ENCODE measurements at places on chromosomes 6 and 20. TPM values are rescaled to one million over a fixed set of nuclear protein-coding genes. Genes with fewer than 3 reads are reported as not detected.

DNA sequence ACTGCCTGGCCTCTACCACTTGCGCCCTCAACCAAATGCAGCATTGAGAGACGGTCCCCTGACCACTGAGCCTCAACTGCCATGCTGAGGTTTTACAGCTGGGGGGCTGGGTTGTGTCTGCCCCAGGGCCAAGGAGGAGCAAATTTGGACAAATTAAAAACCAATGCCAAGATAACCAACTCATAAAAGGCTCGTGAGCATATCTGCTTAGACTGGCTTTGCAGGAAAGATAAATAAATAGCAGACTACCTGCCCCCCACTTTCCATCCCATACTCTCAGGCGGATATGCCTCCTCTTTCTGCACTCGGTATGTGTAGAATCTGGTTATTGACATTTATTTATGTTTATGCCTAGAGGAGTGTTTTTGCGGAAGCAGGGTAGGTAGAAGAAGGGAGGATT lies 76.8 kb downstream of the ZDHHC14 start:
- peaks cover 4% of the 10 kb centered on the region for H3K4me1 ChIP-seq
- no peak overlapping the region for H3K4me3 ChIP-seq
- DNase-seq: no peak
- no peaks in the 10 kb centered on the region for H3K27me3 ChIP-seq
- no peaks in the 10 kb centered on the region for H3K36me3 ChIP-seq
- no peak overlapping the region for H3K27ac ChIP-seq

The YTHDF1 gene
- 17.0 TPM for polyA plus RNA-seq

The SLC35D3 gene
- 0.16 TPM for polyA plus RNA-seq

- no peaks in the 10 kb centered on the region for H3K27me3 ChIP-seq
- peak overlapping the region; percentile 31 for H3K4me3 ChIP-seq
- DNase-seq: peak; percentile 39
- peak overlapping the region; percentile 95 for H3K27ac ChIP-seq
- H3K4me1 ChIP-seq: peaks cover 7% of the 10 kb centered on the region
- H3K36me3 ChIP-seq: no peaks in the 10 kb centered on the region
Measured at GRCh38 chr20:49344975-49345374, 67.1 kb upstream of the ZNFX1 start.

- H3K27me3 ChIP-seq: no peaks in the 10 kb centered on the region
- no peaks in the 10 kb centered on the region for H3K4me1 ChIP-seq
- H3K36me3 ChIP-seq: no peaks in the 10 kb centered on the region
Measured at GRCh38 chr6:120304223-120304622, 954.7 kb upstream of the MAN1A1 start.

The F13A1 gene
- not detected for polyA plus RNA-seq

The UNC5CL gene
- polyA plus RNA-seq: 0.10 TPM

GRCh38 chr6:149990212-149990660 lies 26.5 kb downstream of the ULBP1 start:
- H3K27me3 ChIP-seq: peaks cover 79% of the 10 kb centered on the region
- no peak for DNase-seq
- H3K27ac ChIP-seq: no peak overlapping the region
- no peak overlapping the region for H3K4me3 ChIP-seq

GRCh38 chr20:15637546-15637945 lies 935.7 kb downstream of the KIF16B start:
- DNase-seq: no peak
- H3K36me3 ChIP-seq: no peaks in the 10 kb centered on the region
- H3K27ac ChIP-seq: no peak overlapping the region
- no peaks in the 10 kb centered on the region for H3K27me3 ChIP-seq
- no peak overlapping the region for H3K4me3 ChIP-seq
- H3K4me1 ChIP-seq: no peaks in the 10 kb centered on the region

The EDN3 gene
- polyA plus RNA-seq: 0.05 TPM

The DEFB128 gene
- polyA plus RNA-seq: not detected

DNA sequence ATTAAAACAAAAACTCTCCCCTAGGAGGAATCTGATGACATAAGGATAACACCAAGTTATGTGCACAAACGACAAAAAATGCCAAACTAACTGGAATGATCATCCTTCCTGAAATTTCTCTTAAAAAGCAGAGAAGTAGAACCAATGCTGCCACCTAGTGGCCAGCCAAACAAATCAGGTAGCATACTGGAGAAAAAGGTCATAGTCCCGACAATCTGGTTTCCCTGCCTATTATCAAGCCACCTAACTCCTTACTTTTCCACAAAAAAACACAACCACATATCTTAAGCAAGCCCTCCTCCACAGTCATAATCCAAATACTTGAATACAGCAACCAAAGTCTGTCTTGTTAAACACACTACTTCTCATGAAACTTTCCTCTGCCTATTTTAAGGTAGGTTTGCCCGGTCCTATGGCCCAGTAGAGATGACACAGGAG lies 5.3 kb downstream of the OARD1 start:
- peaks cover 61% of the 10 kb centered on the region for H3K36me3 ChIP-seq
- peak; percentile 36 for DNase-seq
- H3K27ac ChIP-seq: no peak overlapping the region
- no peak overlapping the region for H3K4me3 ChIP-seq
- H3K27me3 ChIP-seq: no peaks in the 10 kb centered on the region

The DEF6 gene
- 0.13 TPM for polyA plus RNA-seq

- DNase-seq: no peak
- H3K27ac ChIP-seq: peak overlapping the region; percentile 84
- no peaks in the 10 kb centered on the region for H3K27me3 ChIP-seq
Measured at GRCh38 chr20:52268184-52268749, 76.7 kb upstream of the ZFP64 start.

DNA sequence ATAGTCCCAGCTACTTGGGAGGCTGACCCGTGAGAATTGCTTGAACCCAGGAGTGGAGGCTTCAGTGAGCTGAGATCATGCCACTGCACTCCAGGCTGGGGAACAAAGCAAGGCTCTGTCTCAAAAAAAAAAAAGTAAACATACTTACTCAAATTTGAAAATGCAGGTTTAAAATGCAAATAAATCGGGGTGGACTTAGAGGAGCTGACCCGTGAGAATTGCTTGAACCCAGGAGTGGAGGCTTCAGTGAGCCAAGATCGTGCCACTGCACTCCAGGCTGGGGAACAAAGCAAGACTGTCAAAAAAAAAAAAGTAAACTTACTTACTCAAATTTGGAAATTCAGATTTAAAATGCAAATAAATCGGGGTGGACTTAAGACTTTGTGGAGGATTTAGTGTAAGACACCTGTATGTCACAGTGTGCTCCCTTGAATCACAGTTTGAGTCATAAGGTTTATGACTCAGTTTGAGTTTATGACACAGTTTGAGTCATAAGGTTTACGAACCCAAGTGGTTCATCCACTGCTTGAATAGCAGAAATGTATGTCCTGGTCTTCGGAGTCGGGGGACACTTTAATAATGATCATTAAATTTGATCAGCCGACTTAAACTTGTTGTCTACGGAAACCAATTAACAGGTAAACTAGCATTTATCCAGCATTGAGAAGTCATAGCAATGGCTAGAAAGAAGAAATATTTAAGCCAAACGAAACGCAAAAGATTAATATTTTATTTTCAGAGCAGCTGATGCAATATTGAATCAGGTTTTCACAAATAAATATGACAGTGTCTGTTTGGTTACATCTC lies 6.8 kb upstream of the MRPS10 start:
- H3K27me3 ChIP-seq: no peaks in the 10 kb centered on the region
- H3K4me3 ChIP-seq: no peak overlapping the region

- 0 out of 2 replicates have a peak, but pooled peaks cover 4% of the 10 kb centered on the region for H3K4me1 ChIP-seq
- DNase-seq: no peak
- H3K27ac ChIP-seq: no peak overlapping the region
Measured at GRCh38 chr20:54515793-54516628, 40.6 kb downstream of the DOK5 start.

- H3K27me3 ChIP-seq: no peaks in the 10 kb centered on the region
- no peak overlapping the region for H3K27ac ChIP-seq
- H3K4me1 ChIP-seq: no peaks in the 10 kb centered on the region
- H3K36me3 ChIP-seq: no peaks in the 10 kb centered on the region
Measured at GRCh38 chr6:20055916-20056315, 156.4 kb downstream of the MBOAT1 start.

GRCh38 chr6:126546541-126547120 lies 206.7 kb downstream of the CENPW start:
- no peak overlapping the region for H3K4me3 ChIP-seq
- no peak overlapping the region for H3K27ac ChIP-seq
- no peaks in the 10 kb centered on the region for H3K27me3 ChIP-seq
- no peaks in the 10 kb centered on the region for H3K36me3 ChIP-seq

The SLC32A1 gene
- polyA plus RNA-seq: not detected

GRCh38 chr6:144379356-144379755 lies 94.2 kb downstream of the UTRN start:
- H3K27me3 ChIP-seq: no peaks in the 10 kb centered on the region
- peak overlapping the region; percentile 69 for H3K27ac ChIP-seq
- no peaks in the 10 kb centered on the region for H3K36me3 ChIP-seq
- DNase-seq: no peak

The PSORS1C1 gene
- polyA plus RNA-seq: 3.0 TPM

GRCh38 chr6:156866220-156867015 lies 89.2 kb downstream of the ARID1B start:
- H3K27me3 ChIP-seq: no peaks in the 10 kb centered on the region
- no peaks in the 10 kb centered on the region for H3K4me1 ChIP-seq
- no peaks in the 10 kb centered on the region for H3K36me3 ChIP-seq
- no peak overlapping the region for H3K4me3 ChIP-seq
- no peak overlapping the region for H3K27ac ChIP-seq

- no peaks in the 10 kb centered on the region for H3K27me3 ChIP-seq
- peak overlapping the region; percentile 92 for H3K27ac ChIP-seq
- H3K4me3 ChIP-seq: peak overlapping the region; percentile 84
- no peak for DNase-seq
- no peaks in the 10 kb centered on the region for H3K36me3 ChIP-seq
Measured at GRCh38 chr6:26031151-26031594, 56.1 kb upstream of the HFE start.

GRCh38 chr6:42451333-42452170 lies at the start of gene TRERF1:
Gene TRERF1 (minus strand): TSS chr6:42451926. CDS start chr6:42269590, 182,336 bp downstream.
- H3K4me1 ChIP-seq: peaks cover 8% of the 10 kb centered on the region
- H3K27ac ChIP-seq: peak within 1 kb of the TSS; percentile 90
- no peaks in the 10 kb centered on the region for H3K27me3 ChIP-seq
- peak within 1 kb of the TSS; percentile 100 for H3K4me3 ChIP-seq
- no peaks in the 10 kb centered on the region for H3K36me3 ChIP-seq

DNA sequence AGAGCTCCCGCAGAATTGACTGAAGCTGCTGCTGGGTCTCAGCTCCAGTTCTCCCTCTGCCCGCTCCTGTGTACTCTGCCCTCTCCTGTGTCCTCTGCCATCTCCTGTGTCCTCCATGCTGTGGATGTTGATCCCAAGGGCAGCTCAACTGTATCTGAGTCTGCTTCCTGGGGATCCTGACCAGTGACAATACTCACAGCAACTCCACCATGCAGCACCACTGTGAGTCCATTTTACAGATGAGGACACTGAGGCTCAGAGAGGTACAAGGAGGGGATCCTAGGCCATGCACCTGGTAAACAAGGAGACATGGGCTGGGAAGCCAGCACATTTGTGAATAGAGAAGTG lies 8.6 kb downstream of the TP53RK start:
- H3K27me3 ChIP-seq: no peaks in the 10 kb centered on the region
- no peaks in the 10 kb centered on the region for H3K4me1 ChIP-seq
- no peak for DNase-seq
- no peak overlapping the region for H3K27ac ChIP-seq
- peaks cover 17% of the 10 kb centered on the region for H3K36me3 ChIP-seq

The MAS1 gene
- not detected for polyA plus RNA-seq

DNA sequence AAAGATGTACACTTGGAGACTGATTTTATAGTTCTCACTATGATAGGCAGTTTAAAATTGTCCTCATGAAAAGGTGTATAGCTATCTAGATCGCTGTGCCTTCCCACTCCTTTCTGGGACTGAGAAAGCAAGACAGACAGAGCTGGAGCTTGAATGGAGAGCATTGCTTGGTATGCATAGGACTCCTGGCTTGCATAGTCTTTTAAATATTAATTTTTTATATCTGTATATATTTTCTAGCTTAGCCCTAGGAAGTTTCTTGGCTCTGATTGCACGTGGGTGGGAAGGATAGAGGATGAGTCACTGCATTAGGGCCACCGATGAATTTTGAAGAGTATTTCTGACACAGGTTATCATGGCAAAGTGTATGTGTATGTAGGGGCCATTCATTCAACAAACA lies 150.0 kb upstream of the SPACA1 start:
- no peaks in the 10 kb centered on the region for H3K4me1 ChIP-seq
- H3K4me3 ChIP-seq: no peak overlapping the region
- no peak overlapping the region for H3K27ac ChIP-seq
- H3K36me3 ChIP-seq: no peaks in the 10 kb centered on the region

- no peak overlapping the region for H3K27ac ChIP-seq
- H3K36me3 ChIP-seq: no peaks in the 10 kb centered on the region
- H3K4me3 ChIP-seq: no peak overlapping the region
- H3K4me1 ChIP-seq: peaks cover 6% of the 10 kb centered on the region
- H3K27me3 ChIP-seq: no peaks in the 10 kb centered on the region
- DNase-seq: no peak
Measured at GRCh38 chr6:40957616-40958492, 81.2 kb downstream of the UNC5CL start.

GRCh38 chr20:5714261-5715041 lies 35.8 kb upstream of the SHLD1 start:
- no peaks in the 10 kb centered on the region for H3K4me1 ChIP-seq
- H3K27me3 ChIP-seq: no peaks in the 10 kb centered on the region
- DNase-seq: no peak
- no peak overlapping the region for H3K4me3 ChIP-seq
- H3K27ac ChIP-seq: no peak overlapping the region
- H3K36me3 ChIP-seq: no peaks in the 10 kb centered on the region

GRCh38 chr6:47308552-47309290 lies 984 bp downstream of the TNFRSF21 start:
- peak; percentile 71 for DNase-seq
- no peaks in the 10 kb centered on the region for H3K4me1 ChIP-seq
- H3K27me3 ChIP-seq: peaks cover 11% of the 10 kb centered on the region
- peak overlapping the region; percentile 76 for H3K4me3 ChIP-seq
- H3K27ac ChIP-seq: no peak overlapping the region

- DNase-seq: no peak
- H3K36me3 ChIP-seq: no peaks in the 10 kb centered on the region
- H3K27me3 ChIP-seq: no peaks in the 10 kb centered on the region
- H3K4me1 ChIP-seq: no peaks in the 10 kb centered on the region
- H3K27ac ChIP-seq: no peak overlapping the region
Measured at GRCh38 chr6:145015739-145016558, 719.4 kb downstream of the EPM2A start.

The ZSCAN23 gene
- 2.0 TPM for polyA plus RNA-seq

The DLL1 gene
- 0.25 TPM for polyA plus RNA-seq

The PTPRK gene
- 8.0 TPM for polyA plus RNA-seq

DNA sequence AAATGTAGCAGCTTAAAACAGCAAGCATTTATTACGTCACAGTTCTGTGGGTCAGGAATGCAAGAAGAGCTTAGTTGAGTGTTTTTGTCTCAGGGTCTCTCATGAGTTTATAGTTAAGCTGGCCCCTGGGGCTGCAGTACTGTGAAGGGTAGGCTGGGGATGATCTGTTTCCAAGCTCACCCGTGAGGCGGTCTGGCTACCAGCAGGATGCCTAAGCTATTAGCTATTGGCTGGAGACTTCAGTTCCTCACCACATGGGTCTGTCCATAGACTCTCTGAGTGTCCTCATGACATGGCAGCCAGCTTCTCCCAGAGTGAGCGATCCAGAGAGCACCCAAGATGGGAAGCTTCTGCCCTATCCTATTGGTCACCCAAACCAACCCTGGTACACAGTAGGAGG lies 12.8 kb upstream of the BICRAL start:
- no peaks in the 10 kb centered on the region for H3K36me3 ChIP-seq
- H3K27ac ChIP-seq: no peak overlapping the region
- DNase-seq: no peak

All from SK-N-SH (cell line).